ENCODE measurements at places on chromosomes 3 and 15.

DNA sequence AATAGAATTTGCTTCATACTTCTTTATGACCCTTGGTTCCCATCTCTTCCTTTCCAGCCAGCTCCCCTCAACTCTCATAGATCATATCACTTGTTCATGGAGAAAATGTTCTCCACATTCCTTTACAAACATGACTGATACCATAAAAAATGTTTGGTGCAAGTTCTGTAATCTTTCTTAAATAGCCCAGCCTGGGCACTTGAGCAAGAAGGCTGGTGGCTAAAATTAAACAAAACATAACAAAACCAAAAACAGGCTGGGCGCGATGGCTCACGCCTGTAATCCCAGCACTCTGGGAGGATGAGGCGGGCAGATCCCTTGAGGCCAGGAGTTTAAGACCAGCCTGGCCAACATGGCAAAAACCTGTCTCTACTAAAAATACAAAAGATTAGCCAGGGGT is 8.9 kb upstream of the POLR2M start:
- DNase-seq = no peak

DNA sequence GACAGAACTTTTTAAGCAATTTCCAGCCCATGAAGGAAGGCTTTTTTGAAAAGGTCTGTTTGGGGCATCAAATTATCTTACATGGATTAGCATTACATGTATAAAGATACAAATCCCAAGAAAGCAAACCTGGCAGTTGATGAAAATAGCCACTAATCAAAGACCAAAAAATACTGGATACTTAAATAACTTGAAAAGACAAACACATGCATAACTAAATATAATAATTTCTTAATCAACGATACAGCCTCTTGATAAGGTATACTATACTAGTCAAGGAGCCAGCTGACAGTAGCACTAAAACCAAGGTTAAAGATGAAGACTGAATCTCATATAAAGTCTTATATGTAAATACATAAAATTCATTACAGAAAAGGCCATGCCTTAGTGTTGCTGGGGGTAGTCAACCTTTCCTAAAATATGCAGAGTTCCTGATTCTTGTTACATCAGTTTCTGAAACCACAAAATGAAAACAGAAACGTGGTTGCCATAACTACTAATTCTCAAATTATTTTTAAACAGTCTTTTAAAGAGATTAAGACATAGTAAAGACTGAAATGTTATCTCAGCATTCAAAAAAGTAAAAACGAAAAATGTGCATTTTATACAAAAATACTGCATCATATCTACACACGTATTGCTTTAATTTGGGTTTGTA is 2.0 kb downstream of the ANKRD28 start:
- DNase-seq = no peak

- DNase-seq = peak; percentile 31
Measured at GRCh38 chr3:134317106-134317947, 56.9 kb downstream of the AMOTL2 start.

DNA sequence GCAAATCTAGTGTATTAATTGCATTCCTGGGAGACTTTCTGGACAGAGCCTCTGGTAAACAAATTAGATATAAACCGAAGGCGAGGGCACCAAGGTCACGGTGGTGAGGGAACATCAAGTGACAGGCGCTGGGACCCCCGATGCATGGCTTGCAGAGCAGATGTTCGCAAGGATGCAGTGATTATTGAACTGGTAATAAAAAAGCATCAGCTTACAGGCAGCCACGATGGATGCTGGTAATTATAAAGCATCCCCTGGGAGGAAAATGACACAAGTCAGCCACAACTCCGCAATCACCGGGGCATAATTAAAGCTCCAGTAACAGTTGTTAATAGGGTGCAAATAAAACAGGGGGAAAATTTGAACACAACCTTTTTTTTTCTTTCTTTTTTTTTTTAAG is 231.1 kb upstream of the DPH6 start:
- no peak for DNase-seq

DNA sequence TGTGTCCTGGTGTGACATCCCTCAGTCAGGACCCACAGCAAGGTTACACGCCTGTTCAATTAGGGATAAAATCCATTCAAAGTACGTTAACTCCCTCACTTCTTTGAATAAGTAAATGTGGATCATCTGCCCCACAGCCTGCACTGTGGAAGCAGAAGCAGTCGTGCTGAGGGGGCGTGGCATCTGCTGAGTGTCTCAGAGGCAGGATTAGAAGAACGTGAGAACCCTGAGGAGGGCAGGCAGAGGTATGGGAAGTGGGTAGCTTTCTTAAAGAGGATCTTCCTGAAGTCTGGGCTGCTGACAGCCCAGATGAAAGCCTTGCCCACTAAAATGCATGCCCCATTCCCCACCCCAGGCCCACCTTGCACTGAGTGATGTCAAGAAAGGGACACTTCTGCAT is 28.5 kb downstream of the CRABP1 start:
- no peak for DNase-seq

DNA sequence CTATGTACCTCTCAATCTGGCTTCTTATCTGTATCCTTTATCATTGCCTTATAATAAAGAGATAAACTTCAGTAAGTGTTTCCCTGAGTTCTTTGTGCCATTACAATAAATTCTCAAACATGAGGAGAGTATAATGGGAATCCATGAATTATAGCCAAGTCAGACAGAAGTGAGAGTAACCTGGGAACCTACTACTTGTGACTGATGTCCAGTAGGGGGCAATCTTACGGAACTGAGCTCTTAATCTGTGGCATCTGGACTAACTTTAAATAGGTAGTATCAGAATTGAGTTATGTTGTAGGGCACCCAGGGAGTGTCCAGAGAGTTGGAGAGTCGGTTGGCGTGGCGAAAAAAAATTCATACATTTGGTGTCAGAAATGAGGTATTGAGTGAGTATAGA is 542.6 kb downstream of the ZBBX start:
- DNase-seq = no peak

DNA sequence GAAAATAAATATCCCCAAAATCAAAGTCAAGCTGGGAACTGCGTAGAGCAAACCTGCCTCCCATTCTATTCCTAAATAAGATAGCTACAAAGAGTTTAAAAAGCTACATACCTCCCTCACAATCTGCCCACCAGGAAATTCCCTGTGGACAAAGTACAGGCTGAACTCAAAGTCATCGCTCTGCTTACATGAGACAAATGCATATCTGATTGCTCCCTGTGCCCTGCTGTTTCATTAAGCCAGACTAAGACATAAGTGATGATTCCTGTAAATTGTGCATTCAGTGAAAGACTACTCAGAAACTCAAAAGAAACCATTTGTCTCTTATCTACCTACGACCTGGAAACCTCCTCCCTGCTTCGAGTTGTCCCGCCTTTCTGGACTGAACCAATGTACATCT is 28.5 kb upstream of the EIF4A2 start:
- no peak for DNase-seq

DNA sequence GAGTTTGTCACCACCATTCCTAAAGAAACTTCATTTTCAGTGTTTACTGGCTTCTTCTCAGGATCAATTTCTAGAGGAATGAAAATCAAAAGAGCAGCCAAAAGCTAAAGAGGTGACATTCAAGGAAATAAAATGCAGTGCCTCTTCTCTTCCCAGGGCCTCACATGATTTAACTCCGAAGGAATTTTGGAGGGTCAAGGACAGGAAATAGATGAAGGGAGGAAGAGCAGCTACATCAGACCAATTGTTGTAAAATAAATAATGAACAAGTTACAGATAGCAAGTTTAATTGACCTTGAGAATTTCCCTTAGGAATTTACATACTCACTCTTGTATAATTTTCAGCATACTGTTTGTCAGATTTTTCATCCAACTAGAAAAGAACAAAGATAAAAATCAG is 78.1 kb downstream of the LRRFIP2 start:
- peak; percentile 60 for DNase-seq

DNA sequence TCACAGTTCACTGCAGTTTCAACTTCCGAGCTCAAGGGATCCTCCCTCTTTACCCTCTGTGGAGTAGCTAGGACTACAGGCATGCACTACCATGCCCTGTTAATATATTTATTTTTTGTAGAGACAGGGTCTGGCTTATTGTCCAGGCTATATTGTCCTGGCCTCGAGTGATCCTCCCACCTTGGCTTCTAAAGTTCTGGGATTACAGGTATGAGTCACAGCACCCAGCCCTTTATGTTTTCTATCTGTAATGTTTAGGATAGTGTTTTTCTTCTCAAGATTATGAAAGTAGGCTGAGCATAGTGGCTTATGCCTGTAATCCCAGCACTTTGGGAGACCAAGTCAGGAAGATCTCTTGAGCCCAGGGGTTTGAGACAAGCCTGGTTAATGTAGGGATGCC is 11.9 kb upstream of the SCG3 start:
- no peak for DNase-seq

- no peak for DNase-seq
Measured at GRCh38 chr3:101938262-101938847, 89.0 kb downstream of the NFKBIZ start.

DNA sequence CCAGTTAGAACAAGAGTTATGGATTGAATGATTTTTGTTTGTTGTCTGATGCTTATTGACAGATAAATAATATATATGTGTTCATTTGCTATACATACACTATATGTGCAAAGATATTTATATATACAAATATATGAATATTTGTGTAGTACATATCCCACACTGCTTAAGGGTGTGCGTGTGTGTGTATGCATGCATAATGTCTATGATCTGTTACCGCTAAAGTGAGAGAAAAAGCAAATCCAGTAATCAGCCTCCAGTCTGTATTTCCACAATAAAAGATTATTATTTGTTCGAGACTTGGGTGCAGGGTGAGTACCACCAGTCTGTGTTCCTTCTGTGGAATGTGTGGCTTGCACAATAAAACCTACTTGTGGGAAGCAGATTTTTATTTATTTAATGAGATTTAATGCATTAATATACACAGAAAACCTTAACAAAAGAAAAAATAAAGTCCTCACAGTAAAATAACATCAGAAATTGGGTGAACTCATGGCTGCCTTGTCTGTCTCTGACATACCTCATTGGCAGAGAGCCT is 366.0 kb upstream of the TBL1XR1 start:
- DNase-seq = no peak

GRCh38 chr15:48433226-48433886 is 102.1 kb downstream of the DUT start:
- no peak for DNase-seq

DNA sequence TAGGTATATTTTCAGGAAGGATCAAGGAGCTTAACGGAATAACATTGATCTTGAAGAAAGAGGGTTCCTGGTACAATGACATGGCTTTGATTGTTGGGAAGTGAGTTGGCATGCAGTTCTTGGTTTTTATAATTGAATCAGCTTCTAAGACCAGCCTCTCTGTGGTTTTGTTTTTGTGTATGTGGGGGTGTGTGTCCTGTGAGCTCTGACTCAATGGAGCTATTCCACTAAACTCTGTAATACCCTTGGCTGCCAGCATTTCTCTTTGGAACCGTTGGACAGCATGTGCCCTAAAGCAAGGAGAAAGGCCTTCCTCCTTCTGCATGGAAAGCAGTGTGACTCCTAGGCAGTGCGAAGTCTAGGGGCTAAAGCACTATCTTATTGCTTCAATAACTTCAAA is 124.8 kb downstream of the EDEM1 start:
- no peak for DNase-seq

DNA sequence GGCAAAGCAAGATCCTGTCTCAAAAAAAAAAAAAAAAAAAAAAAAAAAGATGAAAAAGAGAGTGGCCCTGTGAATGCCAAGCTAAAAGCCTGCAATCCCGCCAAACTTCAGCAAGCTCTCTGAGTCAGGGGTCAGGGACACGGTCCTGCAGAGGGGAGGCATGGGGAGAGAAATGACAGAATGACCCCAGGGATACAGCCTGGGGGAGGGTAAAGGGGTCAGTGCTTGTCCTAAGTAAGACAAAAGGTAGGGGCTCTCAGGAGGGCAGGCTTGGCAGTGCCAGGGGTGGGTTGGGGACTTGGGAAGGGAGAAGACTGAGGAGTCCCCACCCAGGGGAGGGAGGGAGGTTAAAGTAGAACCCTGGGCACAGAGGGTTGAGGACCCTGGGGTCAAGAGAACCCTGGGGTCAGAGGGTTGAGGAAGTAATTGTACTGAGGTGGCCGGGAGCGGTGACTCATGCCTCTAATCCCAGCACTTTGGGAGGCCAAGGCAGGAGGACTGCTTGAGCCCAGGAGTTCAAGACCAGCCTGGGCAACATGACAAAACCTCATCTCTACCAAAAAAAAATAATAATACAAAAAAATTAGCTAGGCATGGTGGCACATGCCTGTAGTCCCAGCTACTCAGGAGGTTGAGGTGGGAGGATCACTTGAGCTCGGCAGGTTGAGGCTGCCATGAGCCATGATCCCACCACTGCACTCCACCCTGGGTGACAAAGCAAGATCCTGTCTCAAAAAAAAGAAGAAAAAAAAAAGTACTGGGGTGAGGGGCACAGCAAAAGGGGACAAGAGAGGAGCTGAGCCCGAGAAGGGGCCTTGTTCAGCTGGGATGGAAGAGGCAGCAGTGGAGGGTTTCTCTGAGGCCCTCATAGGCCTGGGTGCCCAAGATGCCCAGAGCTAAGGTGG is 5.2 kb upstream of the SEMA3B start:
- DNase-seq = no peak

- DNase-seq = no peak
Measured at GRCh38 chr3:14206548-14207177, 28.0 kb downstream of the LSM3 start.

- no peak for DNase-seq
Measured at GRCh38 chr3:133121450-133121849, 83.3 kb downstream of the TMEM108 start.

DNA sequence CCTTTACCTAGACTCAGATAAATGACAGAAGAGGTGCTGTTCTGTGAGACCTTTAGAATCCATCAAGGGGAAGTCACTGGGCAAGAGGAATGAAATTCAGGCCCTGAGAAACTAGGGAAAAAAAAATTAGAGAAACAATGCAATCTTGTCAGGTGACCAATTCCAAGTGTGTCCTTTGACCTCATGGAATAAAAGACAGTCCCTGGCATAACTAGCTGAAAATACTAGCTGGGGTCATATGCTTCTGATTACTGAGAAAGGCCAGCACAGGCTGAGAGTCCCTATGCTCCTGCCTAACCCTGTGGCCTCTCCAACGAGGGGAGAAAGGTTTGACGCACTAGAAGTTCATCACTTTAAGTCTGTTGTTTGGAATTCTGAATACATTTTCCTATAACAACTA is 167.3 kb downstream of the XXYLT1 start:
- no peak for DNase-seq

- no peak for DNase-seq
Measured at GRCh38 chr3:193552923-193553322, 1.8 kb downstream of the ATP13A4 start.

DNA sequence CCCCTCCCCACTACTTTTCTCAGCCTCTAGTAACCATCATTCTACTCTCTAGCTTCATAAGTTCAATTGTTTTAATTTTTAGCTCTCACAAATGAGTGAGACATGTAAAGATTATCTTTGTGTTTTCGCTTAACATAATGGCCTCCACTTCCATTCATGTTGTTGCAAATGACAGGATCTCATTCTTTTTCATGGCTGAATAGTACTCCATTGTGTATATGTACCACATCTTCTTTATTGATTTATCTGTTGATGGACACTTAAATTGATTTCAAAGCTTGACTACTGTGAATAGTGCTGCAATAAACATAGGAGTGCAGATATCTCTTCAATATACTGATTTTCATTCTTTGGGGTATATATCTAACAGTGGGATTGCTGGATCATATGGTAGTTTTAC is 699.8 kb upstream of the NR2F2 start:
- DNase-seq = no peak

Data from BJ (cell line).